ENCODE measurements at places on chromosomes 3 and 15. TPM values are rescaled to one million over a fixed set of nuclear protein-coding genes. Genes with fewer than 3 reads are reported as not detected.

Gene RBP2
- not detected for total RNA-seq

Gene STX19
- not detected for total RNA-seq

Gene CPNE9
- not detected for total RNA-seq

Gene CEMIP
- total RNA-seq, result not detected

Gene FGF7
- 0.11 TPM for total RNA-seq

Gene KCNMB2
- total RNA-seq, result not detected

Gene GBE1
- 29.8 TPM for total RNA-seq

Gene PPM1L
- total RNA-seq, result 3.9 TPM

Gene CDC25A
- total RNA-seq, result 30.3 TPM

Gene CPNE4
- total RNA-seq, result not detected

Gene PIGZ
- total RNA-seq, result 1.9 TPM

Gene TRH
- not detected for total RNA-seq

Gene CCR4
- total RNA-seq, result 2.9 TPM

Gene ECE2
- not detected for total RNA-seq

Gene UQCC5
- 15.1 TPM for total RNA-seq
